Endothelial cell (in vitro differentiated cells): ENCODE measurements at places on chromosomes 7 and 10.
A peak's percentile ranks its signal among the peaks of the same experiment; 100 is the strongest.

DNA sequence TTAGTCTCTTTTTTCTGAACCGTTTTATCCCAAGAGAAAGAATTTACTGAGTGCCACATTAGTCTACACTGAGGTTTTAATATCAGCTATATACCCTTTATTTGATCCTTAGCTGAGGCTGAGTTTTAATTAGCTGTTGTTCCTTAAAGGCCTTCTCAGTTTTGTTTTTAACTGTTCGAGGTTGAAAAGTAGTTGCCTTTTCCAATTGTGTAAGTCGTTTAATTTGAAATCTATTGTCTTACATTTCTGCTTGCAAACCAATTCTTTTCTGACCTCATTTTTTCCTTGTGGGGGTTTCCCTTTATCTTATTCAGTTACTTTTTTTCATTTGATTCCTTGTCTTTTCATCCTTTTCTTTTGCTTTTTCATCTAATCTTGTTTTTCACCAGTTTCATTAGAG lies 30.8 kb downstream of the UMAD1 start:
- no peak for DNase-seq

GRCh38 chr10:30671026-30671616 lies 41.6 kb upstream of the LYZL2 start:
- peak; percentile 55 for DNase-seq

GRCh38 chr10:127920306-127921074 lies 13.6 kb downstream of the PTPRE start:
- no peak for DNase-seq

DNA sequence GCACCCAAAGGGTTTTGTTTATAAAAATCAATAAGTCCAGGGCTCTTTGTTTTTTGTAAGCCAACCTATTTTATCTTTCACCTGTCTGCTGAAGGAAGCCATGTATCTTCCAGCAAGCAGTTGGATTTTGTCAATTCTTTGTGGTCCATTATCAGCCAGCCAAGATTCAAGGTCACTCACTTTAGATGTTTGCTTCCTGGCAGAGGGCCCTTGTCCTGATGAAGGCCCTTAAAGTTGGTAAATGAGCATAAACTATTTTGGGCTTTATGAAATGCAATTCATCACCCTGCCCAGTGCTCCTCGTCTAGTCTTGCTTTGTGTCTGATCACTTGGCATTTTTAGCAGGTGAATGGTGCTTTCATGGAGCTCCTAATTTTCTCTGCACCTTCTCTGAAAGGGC lies 1004.2 kb downstream of the GRID1 start:
- no peak for DNase-seq

GRCh38 chr7:124497176-124497575 lies 268.4 kb downstream of the GPR37 start:
- no peak for DNase-seq

DNA sequence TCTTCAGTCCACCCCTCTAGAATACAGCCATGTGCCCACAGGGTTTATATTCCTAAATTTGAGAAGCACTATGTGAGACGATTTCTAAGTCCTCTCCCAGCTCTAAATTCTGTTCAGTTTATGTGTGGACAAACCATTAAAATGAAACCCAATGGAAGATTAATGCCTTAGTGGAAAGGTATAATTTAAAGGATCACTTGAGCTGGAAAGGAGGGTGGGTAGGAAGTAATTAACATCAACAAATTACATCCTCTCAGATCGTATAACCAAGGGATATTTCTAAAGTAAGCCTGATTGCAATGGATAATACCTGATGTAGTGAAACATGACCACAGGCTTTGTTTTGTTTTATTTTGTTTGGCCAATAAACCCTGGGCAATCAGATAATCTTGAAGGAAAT lies 511.0 kb upstream of the COBL start:
- DNase-seq = no peak

- no peak for DNase-seq
Observed at GRCh38 chr7:90401989-90402388, 1.3 kb upstream of the CLDN12 start.

DNA sequence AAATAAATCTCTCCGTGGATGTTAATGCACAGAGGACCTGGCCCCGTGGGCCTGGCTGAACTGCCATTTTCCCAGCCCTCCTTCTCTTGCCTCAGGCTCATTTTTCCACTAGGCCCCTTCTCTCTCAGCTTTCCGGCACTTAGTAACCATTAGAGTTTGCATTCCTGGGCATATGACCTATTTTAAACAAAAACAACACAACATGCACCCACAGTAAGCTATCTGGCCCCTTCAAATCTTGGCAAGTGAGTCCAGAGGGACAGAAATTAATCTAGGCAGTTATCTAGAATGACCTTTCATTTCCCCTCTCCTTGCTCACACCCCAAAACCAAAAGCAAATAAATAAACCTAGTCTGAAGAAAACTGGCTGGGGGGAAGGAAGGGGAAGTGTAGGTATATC lies 11.7 kb downstream of the FBXW4 start:
- no peak for DNase-seq

- peak; percentile 35 for DNase-seq
Observed at GRCh38 chr10:48976196-48976595, 36.6 kb upstream of the LRRC18 start.

GRCh38 chr10:88792661-88793060 lies 9.9 kb upstream of the LIPM start:
- DNase-seq = no peak

DNA sequence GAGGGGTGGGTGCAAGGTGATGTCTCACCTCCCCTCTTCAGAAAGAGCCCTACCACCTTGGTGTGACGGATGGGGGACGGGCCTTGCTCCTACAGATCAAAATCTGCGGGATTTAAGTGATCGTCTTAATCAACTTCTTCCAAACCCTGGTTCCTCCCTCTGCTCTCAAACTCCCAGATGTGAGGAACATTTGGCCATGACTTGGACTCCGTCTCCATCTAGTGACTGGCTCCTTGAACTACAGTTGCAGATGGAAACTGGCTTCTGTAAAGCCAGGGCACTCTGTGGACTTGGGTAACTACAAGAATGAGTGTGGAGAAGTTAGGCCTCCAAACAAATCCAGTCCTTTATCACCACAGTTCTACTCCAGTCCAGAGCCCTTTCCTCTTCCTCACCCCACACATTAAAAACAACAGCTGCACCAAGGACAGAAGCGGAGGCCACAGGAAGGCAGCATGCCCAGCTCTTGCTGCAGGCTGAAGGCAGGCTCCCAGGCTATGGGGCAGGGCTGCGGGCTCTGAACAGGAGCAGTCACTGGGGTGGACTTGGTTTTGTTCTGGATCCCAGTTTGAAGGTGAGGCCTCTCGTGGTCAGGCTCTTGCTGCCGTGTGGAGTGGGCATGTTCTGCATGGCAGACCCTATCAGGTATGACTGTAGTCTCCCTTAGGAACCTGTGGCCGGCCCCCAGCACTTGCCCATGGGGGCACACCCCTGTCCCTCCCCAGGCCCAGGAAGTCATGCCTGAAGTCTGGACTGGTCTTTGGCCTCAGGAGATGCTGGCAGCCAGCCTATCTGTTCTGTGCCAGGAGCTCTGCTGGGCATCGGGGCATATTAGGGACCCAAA lies 79.4 kb downstream of the VWC2 start:
- peak; percentile 71 for DNase-seq

DNA sequence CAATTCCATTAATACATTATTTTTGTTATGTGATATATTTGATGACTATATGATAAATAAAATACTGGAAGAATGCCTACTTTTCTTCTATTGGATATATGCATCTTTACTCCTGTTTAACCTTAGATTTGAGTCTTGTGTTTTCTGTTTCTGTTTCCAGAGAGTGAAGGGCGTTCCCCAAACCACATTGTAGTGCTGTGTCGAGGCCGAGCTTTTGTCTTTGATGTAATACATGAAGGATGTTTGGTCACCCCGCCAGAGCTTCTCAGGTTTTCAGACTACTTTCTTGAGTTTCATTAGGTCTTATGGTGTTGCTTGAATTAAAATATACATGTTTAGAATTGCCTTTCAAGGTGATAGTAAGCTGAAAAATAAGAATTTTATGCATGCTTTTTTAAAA lies 23.8 kb downstream of the CROT start:
- DNase-seq = no peak

GRCh38 chr7:101114492-101114891 lies 12.4 kb upstream of the SERPINE1 start:
- DNase-seq = no peak

DNA sequence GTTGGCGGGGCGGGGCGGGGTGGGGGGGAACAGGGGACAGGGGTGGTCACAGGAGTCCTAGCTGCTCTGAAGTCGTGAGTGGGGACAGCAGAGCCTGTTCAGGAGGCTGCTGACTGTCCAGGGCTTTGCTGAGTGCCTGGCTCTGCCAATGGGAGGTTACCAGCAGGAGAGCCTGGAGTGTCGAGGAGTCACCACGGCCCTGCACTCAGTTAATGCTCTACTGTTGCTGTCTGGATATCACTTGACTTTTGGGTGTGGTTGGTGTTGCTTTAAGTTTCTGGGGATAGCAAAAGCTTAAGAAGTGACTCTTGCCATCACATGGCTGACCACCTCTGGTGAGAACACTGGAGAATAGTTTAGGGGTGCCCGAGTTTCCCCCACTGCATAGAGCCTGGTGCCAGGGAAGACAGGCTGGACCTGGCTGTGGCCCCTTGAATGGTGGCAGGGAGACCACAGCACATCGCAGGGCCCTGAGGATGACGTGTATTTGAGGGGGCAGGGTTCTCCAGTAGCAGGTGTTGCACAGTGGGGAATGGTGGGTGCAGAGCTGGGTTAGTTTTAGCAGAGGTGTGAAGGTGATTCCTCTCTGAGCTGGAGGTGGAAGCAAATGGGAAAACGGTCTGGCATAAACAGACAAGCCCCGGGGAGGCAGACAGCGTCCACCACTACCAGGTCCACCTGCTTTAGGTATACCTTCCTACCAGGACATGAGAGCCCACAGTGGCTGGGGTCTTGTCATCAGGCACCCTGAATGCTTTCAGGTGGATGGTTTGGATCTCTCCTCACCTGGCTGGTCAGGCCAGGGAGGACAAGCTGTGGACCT lies 54.2 kb upstream of the CAMK2B start:
- no peak for DNase-seq

DNA sequence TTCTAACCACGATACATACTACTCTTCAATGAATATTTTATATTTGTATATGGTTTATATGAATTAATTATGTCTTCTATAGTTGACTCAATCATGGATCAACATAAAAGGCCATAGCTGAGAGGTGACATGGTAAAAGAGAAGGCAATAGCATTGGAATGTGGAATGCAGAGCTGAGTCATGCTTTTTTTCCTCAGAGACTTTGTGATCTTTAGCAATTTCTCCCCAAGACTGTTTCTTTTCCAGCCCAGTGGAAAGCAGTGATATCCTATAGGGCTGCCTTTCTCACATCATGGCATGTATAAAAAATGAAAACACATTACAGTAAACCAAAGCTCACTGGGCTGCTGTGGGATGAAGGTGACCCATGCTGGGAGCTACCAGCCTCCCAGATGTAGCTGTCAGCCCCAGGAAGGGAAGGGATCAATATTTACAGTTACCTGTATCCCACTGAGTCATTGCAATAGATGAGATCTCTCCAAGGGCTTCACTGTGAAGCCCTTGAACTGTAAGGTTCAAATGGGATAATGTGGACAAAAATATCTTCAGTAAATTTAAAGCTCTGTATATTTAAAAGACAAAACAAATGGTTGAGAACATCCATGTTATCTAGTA lies 30.2 kb downstream of the SLC39A12 start:
- no peak for DNase-seq

DNA sequence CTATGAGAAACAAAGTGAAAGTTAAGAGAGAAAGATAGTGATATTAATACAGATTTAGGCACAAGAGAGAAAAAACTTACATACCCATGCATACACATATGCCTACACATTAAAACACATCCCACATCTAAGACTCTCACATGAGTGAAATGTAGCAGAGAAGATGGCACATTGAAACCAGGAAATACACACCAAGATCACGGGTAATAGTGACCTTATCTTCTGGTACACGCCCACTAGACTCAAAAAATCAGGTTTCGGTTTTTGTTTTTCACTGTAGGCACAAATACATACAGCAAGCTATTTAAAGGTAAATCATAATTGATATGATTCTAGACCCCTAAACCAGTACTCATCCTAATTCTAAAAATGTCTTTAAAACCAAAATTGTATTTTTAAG lies 225.2 kb upstream of the TAC1 start:
- DNase-seq = no peak

DNA sequence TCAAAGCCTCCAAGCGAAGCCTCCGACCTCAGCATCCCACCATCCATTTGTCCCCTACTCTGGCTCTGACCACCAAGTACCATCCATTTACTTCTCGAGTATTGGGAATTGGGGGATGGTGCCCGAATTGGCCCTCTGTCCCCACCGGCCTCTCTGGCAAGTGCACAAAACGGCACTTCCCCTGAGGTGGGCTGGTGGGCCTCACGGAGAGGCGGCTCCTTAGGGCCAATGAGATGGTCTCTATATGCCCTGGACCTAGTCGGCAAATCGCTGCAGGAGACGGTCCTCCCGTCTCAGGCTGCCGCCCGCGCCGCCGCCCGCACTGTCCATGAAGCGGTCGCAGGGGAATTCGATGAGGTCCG lies 2.8 kb downstream of the TRIL start:
- no peak for DNase-seq

DNA sequence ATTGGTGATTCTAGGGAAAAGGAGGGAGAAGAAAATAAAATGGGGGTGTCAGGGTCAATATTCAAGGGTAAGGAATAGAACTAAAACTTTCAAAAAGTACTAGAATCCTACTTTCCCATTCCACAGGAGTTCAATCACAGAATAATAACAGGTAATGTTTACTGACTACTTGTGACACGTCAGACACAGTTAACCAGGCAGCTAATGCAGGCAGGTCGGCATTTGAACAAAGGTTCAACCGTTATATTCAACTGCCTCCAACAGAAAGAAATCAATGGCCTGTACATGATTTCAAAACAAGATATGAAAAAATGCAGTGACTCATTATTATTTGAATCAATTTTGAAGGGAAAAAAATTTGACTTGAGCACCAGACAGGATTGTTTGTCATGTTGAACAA lies 3.1 kb downstream of the ASB15 start:
- no peak for DNase-seq

DNA sequence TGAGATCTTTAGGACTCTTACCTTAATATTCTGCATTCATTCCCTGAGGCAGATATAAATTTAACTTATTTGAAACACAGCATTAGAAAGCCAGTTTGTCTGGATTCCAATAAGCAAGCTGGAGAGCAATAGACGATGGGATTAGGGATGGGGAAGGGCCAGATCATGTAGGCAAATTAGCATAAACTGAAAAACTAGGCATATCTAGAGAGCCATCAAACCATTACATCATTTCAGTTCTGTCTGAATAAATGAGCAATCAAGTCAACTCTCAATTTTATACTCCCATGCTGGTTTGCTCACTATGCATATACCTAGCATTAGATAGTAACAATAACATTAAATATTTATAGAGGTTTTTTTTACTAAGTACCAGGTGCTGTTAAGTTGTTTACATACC lies 583.6 kb upstream of the LRRN3 start:
- DNase-seq = no peak

- DNase-seq = no peak
Observed at GRCh38 chr7:54812756-54813322, 53.8 kb upstream of the SEC61G start.

- no peak for DNase-seq
Observed at GRCh38 chr7:28654110-28654509, 241.8 kb downstream of the CREB5 start.
